ENCODE measurements at places on chromosomes 11 and 22.

DNA sequence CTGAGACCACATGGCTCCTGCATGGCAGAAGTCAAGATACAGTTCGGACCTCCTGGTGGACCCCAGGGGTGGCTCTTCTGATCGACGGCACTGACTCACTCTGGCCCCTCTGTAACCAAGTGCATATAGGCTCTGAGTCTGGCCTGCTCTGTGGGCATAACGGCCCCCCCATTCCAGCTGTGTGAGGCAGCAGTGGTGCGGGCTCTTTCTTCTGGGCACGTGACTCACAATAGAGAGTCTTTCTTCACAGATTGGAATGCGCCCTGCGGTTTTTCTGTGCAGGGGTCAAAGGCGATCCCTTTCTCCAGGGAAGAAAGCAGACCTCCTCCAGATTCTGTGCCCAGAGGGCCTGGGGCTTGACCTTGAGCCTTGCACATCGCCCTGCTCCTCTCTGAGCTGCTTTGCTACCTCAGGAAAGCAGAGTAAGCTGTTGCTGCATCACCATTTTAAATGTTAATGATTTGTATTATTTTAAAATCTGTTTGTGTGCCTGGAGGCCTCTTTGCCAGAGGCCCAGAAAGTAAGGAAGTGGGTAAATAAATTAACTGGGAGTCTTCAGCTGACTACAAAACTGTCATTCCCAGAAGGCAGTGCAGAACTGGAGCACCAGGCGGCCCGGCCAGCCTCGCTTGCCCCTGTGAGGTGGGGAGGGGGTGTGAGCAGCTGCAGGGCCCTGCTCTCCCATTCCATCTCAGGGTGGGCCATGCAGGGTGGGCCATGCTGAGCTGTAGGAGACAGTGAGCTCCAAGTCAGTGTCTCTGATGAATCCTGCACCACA is 199.0 kb downstream of the GRIK4 start:
- no peak for DNase-seq

DNA sequence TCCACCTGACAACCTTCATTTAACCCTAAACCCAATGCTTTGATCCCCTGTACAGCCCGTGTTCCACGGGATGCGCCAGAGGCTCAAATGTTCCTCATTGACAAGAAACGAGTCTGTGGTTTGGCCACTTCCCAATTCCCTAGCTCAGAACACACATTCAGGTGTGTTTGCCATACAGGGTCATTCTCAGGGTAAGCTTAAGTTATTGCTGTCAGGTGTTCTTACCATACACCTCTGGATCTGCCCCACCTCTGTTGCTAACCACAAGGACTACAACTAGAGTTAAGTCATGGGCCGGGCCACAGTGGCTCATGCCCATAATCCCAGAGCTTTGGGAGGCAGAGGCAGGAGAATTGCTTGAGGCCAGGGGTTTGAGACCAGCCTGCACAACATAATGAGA is 45.6 kb upstream of the POLD3 start:
- DNase-seq: no peak

- no peak for DNase-seq
Observed at GRCh38 chr11:11989774-11990744, 18.4 kb downstream of the DKK3 start.

DNA sequence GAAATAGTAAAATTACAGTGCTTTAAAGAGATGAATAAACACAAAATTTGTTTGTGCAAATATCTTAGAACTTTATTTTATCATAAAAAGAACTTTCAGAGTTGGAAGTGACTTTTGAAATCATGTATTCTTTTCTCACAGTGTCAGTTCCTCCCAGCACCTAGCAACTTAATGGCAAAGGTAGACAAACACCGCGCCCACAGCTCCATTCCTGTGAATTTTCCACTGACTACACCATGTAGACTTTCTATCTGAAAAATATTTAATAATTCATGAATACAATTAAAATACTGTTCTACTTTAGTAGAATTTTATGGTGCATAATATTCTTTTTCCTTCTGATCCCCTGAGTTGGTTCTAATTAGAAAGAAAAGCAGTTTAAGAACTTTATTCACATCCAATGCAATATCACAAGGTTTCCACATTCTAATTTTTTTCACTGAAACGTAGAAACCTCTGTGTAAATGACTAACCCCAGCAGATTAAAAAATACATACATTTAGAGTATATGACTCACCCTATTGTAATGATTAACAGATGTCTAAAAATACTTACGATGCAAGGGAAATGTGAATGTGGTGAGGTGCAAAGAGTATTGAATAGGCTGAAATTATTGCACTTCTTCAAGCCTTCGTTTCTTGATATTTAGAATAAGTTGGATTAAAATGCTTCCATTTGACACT is 218.2 kb upstream of the CCDC179 start:
- no peak for DNase-seq

- no peak for DNase-seq
Observed at GRCh38 chr11:17699147-17700114, 19.9 kb upstream of the MYOD1 start.

GRCh38 chr22:37163575-37164504 is 14.1 kb upstream of the IL2RB start:
- DNase-seq: no peak

DNA sequence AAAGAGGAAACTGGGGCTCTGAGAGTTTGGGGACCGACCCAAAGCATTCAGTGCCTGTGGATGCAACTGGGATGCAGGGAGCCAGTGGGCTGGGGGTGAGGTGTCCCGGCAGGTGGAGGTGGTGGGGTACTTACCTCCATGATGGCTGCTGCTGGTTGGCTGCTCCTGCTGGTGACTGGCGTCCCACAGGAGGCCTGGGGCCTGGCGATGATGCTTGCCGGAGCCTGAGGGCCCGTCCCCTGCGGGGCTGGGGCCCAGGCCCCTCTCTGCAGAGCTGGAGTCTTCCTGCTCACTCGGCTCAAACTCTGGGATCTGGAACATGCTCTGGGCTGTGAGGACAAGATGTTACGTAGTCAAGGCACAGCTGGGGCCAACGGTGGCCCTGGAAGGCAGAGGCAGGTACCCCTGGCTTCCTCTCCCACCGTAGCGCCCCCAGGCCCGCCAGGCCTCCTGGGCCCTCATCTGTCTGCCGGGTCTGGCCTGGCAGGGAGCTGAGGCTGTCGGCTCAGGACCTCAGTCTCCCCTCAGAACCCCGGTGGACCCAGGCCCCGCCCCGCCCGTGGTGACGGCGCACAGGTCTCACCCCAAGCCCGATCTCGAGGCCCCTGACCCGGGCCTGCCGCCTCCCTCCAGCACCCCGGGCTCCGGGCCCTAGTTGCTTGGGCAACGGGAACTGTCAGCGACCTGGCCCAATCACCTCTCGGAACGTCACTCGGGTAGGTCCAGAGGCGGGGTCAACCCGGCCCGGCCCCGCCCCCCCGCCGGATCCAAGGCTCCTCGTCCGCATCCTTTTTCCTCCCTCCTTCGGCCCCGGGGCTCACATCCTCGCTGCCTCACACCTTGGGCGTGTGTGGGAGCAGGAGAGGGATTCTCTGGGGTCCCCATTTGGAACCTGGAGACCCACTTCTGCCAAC is at the start of gene BAD:
Gene BAD (minus strand): TSS at position 618 of the 914 bp plus-strand sequence. CDS start 297 bp downstream, at position 321.
- peak; percentile 92 for DNase-seq

DNA sequence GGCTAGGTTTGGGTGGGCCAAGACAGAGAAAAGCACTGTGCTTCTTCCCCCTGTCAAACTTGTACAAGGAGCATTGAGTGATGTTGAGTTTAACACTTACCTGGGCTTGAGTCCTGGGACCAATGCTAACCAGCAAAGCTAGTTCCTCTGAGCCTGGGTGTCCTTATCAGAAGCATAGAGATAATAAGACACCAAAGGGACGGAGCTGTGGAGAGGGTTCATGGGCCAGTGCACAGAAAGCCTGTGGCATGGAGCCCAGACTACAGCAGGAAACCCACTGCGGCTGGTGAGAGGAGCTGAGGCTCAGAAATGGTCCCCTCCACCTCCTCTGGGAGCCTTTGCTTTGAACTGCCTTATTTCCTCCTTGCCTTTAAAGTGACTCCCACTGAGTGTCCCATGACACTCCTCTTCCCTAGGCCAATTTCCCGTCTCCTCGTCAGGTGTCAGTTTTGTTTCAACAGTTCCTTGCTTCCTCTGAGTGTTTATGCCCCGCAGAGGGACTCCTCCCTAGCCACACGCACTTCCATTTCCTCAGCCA is 9.4 kb downstream of the SLCO2B1 start:
- DNase-seq: no peak

GRCh38 chr11:76347466-76347865 is 33.5 kb downstream of the THAP12 start:
- no peak for DNase-seq

- no peak for DNase-seq
Observed at GRCh38 chr11:43367382-43368178, 8.9 kb downstream of the TTC17 start.

GRCh38 chr11:133896642-133897330 is 51.5 kb upstream of the SPATA19 start:
- no peak for DNase-seq

- no peak for DNase-seq
Observed at GRCh38 chr11:6531267-6531752, 34.2 kb downstream of the DNHD1 start.

GRCh38 chr11:57444362-57445121 is 15.8 kb upstream of the RTN4RL2 start:
- no peak for DNase-seq

- no peak for DNase-seq
Observed at GRCh38 chr11:12832480-12833224, 158.4 kb downstream of the TEAD1 start.

GRCh38 chr22:47011131-47011858 is 248.8 kb downstream of the TBC1D22A start:
- no peak for DNase-seq

DNA sequence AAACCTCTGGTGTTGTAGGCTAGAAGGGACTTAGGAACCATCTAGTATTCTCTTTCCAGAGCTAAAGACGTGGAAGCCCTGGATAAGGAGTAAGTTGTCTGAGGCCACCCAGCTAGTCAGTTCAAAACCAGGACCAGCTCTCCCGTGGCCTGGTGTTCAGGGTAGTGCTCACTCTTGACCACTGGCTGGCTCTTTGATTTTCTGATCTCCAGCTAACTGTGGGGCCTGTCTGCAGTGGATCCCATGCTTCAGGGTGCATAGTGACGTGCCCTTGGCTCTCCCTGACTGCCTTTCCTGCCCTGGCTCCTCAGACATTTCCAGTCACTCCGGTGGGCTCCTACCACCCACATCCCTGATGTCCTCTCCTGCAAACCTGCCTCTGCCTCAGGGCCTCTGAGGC is 1.3 kb downstream of the CLMP start:
- DNase-seq: no peak

DNA sequence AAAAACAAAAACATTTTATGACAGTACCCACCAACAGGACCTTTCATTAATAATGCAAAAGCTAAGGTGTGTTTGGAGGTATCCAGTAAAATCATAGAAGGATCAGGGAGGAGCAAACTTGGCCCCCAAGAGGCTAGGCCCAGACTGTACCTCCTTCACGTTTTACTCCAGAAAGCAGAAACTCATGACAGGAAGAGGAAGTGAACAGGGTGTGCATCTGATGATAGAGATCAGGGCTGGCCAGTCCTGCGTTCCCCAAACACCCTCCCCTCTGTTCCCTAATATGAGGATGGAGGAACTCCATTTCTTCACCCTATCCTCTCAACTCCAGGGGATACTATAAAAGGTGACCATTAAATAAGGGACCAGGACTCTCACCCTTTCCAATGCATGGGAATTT is 10.2 kb upstream of the MS4A12 start:
- no peak for DNase-seq

DNA sequence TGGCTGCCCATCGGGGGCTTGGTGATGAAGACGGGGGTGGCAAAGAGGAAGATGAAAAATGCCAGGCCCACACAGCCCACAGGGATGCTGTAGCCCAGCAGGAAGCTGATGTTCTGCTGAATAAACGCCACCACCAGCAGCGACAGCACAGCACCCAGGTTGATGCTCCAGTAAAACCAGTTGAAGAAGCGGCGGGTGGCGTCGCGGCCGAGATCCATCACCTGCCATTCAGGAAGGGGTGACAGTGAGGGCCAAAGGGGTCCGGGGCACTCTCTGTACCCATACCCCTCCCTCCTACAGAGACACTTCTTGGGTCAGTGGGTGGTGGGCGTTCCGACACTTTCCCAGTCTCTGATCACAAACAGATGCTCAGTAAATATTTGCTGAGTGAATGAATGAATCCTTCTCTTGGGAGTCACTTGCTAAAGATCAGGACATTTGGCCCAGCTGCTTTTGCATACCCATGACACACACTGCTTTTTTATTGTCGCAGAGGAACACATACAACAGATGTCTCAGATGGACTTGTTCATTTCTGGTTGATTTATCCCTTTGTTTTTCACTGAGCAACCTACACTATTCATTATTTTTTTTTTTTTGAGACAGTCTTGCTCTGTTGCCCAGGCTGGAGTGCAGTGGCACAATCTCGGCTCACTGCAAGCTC is 5.2 kb downstream of the SLC15A3 start:
- no peak for DNase-seq

DNA sequence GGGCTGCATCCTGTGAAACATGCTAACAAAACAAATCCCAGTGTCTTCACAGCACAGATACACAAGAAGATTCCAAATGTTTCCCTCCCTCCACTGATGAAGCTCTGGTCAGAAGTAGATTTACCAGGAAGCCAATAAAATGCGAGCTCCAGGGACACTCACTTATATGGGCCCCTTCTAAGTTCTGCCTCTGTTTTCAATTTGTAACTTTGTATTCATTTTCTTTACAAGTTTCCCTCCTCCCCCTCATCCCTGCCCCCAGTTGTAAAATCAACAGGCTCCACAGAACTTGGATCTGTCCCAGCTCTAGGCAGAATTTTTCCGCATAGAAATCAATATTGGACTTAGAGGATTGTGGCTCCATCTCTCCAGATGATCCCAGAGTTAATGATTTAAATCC is 48.1 kb upstream of the ME3 start:
- no peak for DNase-seq

DNA sequence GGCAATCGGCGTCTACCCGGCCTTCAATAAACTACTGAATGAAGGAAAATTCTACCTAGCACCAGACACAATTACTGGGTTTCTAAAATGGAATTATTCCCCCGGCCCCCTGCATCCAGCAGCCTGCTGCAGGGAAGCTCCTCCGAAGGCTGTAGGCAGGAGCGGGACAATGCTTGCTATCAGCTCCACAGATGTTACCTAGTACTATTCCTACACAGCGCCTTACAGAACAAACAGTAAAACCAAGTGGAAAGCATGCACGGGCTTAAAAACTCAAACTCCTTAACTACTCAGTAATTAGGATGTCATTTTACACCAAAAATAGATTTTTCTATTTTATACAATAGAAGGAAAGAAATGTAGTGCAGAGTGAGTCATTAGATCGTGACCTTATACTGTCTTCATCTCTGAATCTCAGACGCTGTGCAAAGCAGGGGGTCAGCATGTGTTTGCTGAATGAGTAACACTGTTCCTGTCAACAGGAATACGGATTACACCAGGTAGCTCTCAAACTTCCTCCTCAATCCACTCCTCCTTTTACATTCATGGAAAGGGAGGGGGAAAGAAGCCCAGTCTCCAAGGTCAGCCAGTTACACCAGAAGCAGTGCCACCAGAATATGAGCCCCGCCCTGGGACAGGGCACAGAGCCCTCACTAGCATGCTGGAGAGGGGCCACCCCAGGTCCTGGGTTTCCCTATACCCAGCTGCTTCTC is 74.9 kb downstream of the PACSIN2 start:
- no peak for DNase-seq

GRCh38 chr22:26648011-26648497 is 9.3 kb upstream of the MIAT start:
- peak; percentile 24 for DNase-seq

- DNase-seq: no peak
Observed at GRCh38 chr11:9600166-9600565, 26.7 kb downstream of the WEE1 start.

GRCh38 chr11:128515086-128515485 is 72.3 kb downstream of the ETS1 start:
- DNase-seq: no peak

All from T-helper 17 cell (primary cell).